Endothelial cell (in vitro differentiated cells): ENCODE measurements at places on chromosomes 2 and 18. TPM values are rescaled to one million over a fixed set of nuclear protein-coding genes. Genes with fewer than 3 reads are reported as not detected.

The CERS6 gene
- total RNA-seq, result 36.4 TPM

The AGXT gene
- not detected for total RNA-seq

The FSIP2 gene
- total RNA-seq, result 9.0 TPM

The STPG4 gene
- not detected for total RNA-seq

The C2orf72 gene
- total RNA-seq, result 5.4 TPM

The SERPINB5 gene
- not detected for total RNA-seq

The NT5DC4 gene
- not detected for total RNA-seq

DNA sequence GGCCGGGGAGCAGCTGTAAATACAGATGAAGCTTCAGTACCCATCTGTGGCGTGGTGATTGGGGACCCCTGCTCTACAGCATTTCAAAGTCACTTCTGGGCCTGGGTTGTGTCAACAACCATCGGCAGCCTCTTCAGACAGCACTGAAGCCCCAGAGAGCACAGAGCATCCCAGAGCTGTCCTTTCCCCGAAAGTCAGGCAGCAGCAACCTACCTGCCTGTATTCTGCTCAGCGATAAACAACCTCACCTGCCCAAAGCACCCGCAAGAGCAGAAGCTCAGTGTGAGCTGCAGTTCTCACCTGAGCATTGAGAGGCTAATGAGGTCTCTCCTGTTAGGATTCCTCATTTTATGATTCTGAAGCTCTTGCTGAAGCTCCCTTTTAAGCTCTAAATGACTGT is 19.3 kb downstream of the TRABD2A start:
- no peak for DNase-seq
- no peak overlapping the region for H3K27ac ChIP-seq
- H3K4me1 ChIP-seq, result peaks cover 7% of the 10 kb centered on the region

DNA sequence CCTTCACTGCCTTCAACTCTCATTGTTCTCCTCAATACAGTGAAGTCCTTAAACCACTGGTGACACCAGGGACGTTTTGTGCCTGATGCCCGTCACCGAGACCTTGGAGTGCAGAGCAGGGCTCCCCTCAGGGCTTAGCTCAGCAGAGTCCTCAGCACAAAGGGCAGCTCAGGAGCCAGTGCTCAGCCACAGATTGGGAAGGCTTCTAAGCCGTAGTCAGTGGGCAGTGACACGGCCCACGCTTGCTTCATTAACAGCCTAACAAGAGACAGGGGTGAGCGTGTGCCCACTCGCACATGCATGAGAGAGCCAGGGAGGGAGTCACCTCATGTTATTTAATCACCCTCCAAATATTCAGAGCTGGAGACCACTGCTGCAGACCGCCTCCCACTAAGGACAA is 137.5 kb downstream of the SH3RF3 start:
- peaks cover 3% of the 10 kb centered on the region for H3K36me3 ChIP-seq
- H3K4me3 ChIP-seq, result peak overlapping the region; percentile 19
- peaks cover 9% of the 10 kb centered on the region for H3K27me3 ChIP-seq
- peak overlapping the region; percentile 94 for H3K27ac ChIP-seq
- no peak for DNase-seq

DNA sequence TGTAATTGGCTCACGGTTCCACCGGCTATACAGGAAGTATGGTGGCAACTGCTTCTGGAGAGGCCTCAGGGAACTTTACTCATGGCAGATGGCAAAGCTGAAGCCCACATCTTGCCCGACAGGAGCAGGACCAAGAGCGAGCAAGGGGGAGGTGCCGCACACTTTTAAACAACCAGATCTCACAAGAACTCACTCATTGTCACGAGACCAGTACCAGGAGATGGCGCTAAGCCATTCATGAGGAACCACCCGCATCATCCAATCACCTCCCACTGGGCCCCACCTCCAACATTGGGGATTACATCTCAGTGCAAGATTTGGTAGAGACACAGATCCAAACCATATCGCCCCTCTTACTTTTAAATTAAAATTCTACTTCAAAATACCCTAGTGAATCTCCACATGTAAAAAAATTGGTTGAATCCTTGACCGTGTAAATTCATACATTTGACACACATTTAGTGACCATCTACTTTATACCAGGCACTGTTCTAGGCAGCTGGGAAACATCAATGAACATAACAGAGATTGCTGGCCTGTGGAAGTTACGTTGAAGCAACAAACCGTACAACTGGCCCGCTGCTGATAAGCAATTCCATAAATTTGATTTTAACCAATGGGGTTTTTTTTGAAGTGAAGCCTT is 87.6 kb downstream of the ALPK2 start:
- peaks cover 3% of the 10 kb centered on the region for H3K36me3 ChIP-seq
- DNase-seq, result no peak
- H3K4me1 ChIP-seq, result peaks cover 9% of the 10 kb centered on the region
- H3K4me3 ChIP-seq, result no peak overlapping the region

DNA sequence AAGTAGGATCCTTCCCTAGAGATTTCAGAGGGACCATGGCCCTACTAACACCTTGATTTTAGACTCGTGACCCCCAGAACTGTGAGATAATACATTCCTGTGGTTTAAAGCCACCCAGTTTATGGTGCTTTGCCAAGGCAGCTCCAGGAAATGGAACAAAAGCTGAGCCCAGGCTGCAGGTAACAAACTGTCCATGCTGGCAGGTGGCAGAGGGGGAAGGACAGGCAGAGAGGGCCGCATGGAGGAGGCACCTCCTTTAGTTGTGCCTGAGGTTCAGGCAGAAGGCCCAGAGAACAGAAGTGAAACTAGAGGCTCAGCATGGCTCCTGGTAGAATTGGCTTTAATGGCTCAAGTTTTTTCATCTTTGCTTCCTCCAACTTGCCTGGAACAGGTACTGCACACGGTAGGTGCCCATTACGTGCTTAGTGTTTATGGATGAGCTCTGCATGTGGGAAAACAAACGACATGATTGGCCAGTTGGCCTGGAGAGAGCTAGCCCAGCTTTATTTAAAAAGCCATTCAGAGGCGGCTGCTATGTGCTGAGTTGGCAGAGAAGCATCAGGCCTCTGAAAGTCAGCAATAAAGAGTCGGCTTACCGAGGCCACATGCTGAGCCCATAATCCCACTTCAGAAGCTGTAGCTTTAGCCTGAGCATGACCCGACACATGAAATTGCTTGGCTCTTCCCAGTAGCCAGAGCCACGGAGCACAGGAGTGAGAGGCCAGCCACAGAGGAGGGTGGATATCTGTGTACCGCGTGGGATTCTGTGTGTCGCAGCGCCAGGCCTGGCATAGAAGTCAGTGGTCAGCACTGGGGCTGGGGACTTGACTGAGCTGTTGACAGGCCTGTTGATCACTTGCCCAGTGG is 36.5 kb downstream of the HS1BP3 start:
- H3K36me3 ChIP-seq, result peaks cover 1% of the 10 kb centered on the region
- H3K4me1 ChIP-seq, result peaks cover 34% of the 10 kb centered on the region
- no peak overlapping the region for H3K27ac ChIP-seq
- H3K4me3 ChIP-seq, result no peak overlapping the region

GRCh38 chr2:70304498-70304897 is 2.6 kb upstream of the FAM136A start:
- H3K36me3 ChIP-seq, result no peaks in the 10 kb centered on the region
- no peak for DNase-seq
- no peaks in the 10 kb centered on the region for H3K4me1 ChIP-seq
- no peaks in the 10 kb centered on the region for H3K27me3 ChIP-seq

- H3K36me3 ChIP-seq, result no peaks in the 10 kb centered on the region
- peak; percentile 29 for DNase-seq
- H3K27ac ChIP-seq, result no peak overlapping the region
- no peaks in the 10 kb centered on the region for H3K4me1 ChIP-seq
These were observed 26.9 kb downstream of the C18orf63 start for GRCh38 chr18:74342416-74343043.

GRCh38 chr2:98926601-98927000 is 9.4 kb downstream of the CRACDL start:
- no peaks in the 10 kb centered on the region for H3K4me1 ChIP-seq
- no peak overlapping the region for H3K4me3 ChIP-seq
- H3K36me3 ChIP-seq, result no peaks in the 10 kb centered on the region
- DNase-seq, result no peak

- peak; percentile 76 for DNase-seq
- H3K36me3 ChIP-seq, result peaks cover 22% of the 10 kb centered on the region
- peaks cover 38% of the 10 kb centered on the region for H3K4me1 ChIP-seq
- H3K27me3 ChIP-seq, result peaks cover 9% of the 10 kb centered on the region
These were observed 173.6 kb downstream of the SMAD7 start for GRCh38 chr18:48777026-48777743.
